Kidney epithelial cell (primary cell): ENCODE measurements at places on chromosomes 12 and 14.

- no peak for DNase-seq
Measured at GRCh38 chr14:103871596-103872480, 24.5 kb upstream of the PPP1R13B start.

DNA sequence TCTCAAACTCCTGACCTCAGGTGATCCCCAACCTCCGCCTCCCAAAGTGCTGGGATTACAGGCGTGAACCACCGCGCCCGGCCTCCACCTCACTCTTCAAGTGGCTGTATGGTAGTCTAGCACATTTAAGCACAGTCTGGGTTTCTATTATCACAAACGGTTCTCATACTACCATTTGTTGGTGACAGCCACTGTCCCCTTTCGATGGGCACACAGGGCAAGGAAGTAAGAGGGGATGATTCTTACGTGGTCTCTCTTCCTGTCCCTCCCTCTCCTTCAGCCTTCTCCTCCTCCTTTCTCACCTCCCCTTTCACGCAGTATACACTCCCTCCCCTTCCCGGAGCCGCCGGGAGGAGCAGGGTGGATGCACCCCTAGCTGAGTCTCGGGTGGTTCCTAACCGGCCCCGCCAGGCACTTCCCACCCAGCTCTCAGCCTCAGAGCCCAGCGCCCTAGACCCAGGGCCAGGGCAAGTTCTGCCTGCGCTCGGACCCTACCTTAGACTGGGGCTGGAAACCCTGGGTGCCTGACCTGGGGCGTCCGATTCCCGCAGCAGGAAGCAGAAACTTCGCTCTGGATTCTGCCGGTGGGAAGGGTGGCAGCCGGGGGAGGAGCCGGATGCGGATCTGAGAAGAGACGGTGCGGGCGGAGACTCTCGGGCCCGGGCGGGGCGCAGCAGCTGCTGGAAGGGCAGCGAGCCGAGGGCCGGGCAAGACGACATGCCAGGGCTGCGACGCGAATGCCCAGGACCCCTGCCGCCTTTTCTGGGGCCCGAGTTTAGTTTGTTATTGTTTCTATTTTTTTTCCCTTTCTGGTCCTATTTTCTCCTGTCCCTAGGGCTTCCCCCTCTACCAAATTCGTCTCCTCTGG is at the start of gene TEP1:
Gene TEP1, minus strand, starts transcription at position 626 of the 868 bp plus-strand sequence. CDS start 5,062 bp downstream, outside the sequence.
- DNase-seq, result peak; percentile 55

GRCh38 chr14:71855399-71856036 is 76.7 kb upstream of the RGS6 start:
- DNase-seq, result peak; percentile 5

DNA sequence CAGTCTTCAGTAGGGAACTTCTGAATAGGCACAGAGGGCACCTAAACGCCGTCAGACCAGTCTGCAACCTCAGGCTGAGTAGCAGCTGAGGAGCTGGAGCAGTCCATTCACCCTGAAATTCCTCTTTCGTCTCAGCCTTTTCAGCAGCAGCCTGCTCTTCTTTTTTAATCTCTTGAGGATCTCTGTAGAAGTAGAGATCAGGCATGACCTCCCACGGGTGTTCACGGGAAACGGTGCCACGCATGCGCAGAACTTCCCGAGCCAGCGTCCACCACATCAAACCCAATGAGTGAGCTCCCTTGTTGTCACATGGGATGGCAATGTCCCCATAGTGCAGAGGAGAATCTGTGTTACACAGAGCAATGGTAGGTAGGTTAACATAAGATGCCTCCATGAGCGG is 11.1 kb upstream of the MARK3 start:
- DNase-seq, result no peak

GRCh38 chr12:19130224-19131024 is 891 bp downstream of the PLEKHA5 start:
- no peak for DNase-seq

- no peak for DNase-seq
Measured at GRCh38 chr14:68014771-68015170, 195.2 kb downstream of the RAD51B start.

DNA sequence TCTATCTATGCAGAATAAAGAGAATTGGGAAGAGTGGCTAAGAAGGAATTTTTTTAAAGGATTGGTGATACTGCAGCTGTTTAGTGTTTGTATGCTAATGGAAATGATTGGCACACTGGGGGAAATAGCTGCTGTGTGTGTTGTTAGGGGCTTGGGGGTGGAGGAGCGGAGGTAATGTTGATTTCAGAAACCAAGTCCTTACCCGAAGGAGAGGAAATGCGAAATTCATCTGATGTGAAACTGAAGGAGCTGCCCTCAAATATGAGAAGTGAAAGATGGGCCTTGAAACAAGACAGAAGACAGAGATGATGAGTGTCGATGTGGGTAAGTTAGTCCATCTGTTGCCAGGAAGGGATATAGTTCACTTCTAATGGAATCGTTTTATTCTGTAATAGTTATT is 21.2 kb upstream of the RNASE12 start:
- DNase-seq, result no peak

- peak; percentile 76 for DNase-seq
Measured at GRCh38 chr12:124411281-124411878, 116.5 kb downstream of the RFLNA start.

- no peak for DNase-seq
Measured at GRCh38 chr14:76599559-76600287, 161.5 kb upstream of the VASH1 start.

DNA sequence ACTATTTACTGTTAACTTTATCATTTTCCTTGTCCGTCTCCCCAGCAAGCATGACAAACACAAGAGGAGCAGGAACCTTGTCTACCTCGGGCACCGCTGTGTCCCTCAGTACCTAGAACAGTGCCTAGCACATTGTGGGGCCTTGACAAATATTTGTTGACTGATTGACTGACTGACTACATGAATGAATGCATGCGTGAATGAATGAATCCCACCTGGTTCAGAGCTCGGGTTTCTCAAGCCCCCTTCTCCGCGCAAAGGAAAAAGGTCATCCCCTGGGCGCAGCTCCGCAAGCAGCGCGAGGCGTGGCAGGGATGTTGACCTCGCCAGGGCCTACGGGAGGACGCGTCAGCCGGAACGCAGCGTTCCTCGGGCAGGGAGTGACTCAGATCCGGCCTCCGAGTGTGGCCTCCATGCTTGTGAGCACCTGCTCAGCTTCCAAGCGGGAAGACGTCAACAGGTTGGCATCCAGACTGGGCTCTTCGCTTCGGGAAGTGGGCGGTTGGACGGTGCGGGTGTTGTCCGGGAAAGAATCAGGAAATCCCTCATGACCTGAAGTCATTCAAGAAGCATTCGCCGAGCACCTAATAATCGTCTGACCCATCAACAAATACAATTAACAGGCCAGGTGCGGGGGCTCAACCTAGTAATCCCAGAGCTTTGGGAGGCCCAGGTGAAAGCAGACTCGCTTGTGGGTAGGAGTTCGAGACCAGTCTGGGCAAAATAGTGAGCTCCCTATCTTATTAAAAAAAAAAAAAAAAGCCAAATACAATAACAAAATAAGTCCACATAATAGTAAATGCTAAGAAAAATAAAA is 13.9 kb upstream of the UBC start:
- peak; percentile 99 for DNase-seq

GRCh38 chr14:90168425-90169105 is 87.8 kb upstream of the PSMC1 start:
- DNase-seq, result no peak

DNA sequence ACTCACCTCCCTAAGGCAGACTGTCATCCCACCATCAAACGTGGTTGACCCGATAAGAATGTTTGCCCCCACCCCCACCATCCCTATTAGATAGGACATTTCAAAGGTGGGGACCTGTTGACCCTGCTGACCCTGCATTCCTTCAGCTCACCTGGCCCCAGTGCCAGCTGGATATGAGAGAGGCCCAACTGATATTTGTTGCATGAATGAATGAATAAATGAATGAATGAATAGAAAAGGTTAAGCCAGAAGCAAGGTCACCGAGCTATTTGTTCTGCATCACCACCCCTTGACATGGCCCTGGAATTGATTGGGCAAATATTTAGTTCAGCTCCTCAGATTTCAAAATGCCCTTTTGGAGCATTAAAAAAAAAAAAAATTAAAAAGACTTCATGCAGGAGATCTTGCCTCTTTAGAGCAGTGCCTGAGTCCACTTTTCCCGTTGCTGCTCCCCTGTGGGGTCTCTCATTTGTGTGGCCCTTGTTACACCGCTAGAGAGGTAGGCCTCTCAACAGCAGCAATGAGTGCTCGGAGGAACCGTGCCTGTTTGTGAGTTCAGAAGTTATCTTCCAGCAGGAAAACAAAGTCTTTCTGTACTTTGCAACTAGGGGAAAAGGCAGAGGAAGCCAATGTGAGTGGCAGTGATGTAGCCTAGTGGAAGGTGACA is 8.5 kb upstream of the SERPINA5 start:
- no peak for DNase-seq

- DNase-seq, result no peak
Measured at GRCh38 chr14:71682337-71682736, 249.9 kb upstream of the RGS6 start.

GRCh38 chr12:52089491-52089890 is 10.0 kb downstream of the SMIM41 start:
- no peak for DNase-seq

- DNase-seq, result no peak
Measured at GRCh38 chr12:46516933-46517578, 144.5 kb upstream of the SLC38A2 start.

- DNase-seq, result no peak
Measured at GRCh38 chr14:27886256-27886655, 880.3 kb upstream of the FOXG1 start.

DNA sequence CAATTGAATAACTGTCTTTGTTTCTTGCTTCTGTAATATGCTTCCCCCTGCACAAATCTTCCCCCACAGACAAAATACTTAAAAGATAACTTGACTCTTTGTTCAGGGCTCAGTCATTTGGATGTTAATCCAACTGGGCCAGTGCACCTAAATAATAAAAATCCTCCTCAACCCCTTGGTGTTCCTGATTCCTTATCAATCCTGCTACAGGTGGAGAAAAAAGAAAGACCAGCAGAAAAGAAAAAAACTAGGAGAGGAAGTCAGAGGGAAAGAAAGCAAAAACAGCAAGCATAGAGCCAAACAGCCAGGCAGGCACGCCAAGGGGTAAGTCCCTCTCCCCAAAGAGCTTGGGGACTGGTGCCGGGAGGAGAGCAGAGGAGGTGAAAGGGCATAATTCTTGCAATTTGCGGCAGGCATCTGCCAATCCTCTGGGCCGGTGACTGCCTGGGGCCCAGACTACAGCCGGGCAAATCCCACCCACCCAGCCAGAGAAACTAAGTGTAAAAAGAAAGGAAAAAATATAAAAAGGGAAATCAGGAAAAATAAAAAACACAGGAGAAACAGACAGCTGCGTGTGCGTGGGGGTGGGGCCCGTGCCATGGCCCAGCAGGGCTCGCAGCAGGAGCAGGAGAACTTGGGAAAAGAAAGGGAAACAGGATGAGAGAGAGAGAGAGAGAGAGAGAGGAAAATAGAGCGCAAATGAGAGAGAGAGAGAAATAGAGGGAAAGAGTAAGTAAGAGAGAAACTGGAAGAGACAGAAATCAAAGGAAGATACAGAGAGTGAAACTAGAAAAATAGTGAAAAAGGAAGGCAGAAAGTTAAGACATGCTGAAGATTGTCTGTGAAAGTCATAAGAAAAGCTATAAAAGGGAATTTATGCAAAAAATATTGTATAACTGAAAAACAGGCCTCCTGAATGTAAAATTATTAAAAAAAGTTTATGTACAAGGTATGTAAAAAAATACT is 21.4 kb downstream of the KLRK1 start:
- DNase-seq, result no peak

DNA sequence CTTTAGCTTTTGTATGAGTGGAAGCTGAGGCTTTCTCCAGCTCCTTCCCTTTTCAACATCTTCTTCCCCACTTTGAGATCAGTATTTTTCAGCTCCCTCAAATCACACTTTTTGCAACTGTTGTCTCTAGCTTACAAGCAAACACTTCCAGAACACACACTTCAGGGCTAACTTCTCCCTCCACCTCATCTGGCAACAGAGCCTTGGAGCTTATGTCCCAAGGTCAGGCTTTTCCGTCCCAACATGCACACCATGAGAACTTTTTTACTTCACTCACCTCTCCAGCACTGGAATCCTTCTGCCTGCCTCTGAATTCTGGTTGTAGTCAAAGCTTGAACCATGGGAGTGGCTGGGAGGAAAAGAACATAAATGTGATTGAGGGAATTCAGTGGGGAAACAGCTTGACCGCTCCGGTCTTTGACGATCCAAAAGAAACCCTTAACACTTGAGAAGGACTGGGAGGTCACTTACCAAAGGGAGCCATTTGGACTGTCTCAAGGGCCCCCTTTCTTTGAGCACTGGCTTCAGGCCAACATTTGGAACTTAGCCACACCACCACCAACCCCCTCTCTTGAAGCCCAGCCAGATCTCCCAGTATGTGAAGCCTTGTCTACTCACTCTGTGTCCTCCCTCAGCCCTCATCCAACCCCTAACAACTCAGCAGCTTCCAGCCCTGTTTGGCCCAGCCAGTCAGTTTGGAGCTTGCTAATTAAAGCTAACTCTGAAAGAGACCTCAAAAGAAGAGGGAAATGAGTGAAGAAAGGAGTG is 3.9 kb upstream of the BLOC1S1 start:
- DNase-seq, result no peak

DNA sequence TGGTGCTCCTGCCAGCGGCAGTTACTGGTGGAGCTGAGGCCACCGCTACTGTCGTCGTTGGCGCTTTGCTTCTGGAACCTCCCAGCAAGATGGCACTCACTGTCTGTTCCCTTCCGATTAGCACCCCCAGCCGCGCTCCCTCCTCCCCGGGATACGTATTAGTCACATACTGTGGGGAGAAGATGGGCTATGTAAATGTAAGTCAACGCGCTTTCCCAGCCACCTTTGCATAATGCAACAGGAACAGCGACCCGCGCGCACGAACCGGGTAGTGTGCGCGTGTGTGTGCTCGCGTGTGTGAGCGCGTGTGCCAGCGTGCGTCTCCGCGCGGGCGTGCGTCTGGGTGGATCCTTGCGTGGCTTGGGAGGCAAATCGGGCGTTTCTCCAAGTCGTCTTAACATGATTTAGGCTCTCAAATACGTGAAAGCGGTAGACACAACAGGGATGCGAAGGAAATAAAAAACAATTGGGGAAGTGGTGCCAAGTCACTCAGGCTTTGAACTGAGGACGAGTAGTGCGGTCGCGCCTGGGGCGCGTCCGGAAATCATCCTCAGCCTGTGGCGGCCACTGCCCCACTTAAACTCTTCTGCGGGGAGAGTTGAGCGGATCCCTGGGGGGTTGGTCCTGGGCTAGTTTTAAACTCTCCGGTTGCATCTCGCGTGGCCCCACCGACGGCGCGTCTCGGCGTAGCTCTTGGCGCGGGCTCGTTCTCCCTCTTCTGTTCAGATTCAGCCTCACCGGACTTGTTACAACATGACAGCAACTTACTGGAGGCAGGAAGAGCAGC is 1.8 kb downstream of the FLRT2 start:
- DNase-seq, result no peak

DNA sequence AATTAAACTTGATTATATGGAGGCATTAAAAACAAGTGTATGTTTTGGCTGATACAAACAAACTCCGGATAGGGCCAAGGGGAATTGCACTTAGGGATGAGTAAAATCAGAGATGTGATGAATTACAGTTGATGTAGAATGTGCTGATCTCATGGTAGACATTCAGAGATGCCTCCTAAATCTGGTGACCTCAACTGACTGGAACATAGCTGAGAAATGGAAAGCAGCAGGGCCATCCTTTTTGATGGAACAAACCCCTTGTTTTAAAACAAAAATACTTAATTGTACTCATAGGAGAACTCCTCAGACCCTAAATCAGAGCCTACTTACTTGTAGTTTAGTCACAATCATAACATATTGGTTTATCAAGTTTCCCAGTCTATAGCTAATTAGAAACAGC is 122.8 kb downstream of the C12orf75 start:
- DNase-seq, result no peak

- DNase-seq, result no peak
Measured at GRCh38 chr12:108302016-108302402, 37.1 kb downstream of the CMKLR1 start.

- no peak for DNase-seq
Measured at GRCh38 chr12:46367351-46368029, 5.1 kb downstream of the SLC38A2 start.

- no peak for DNase-seq
Measured at GRCh38 chr14:32472076-32472475, 143.0 kb downstream of the AKAP6 start.
